Muscle of back (tissue), 13 donors: ENCODE measurements at places on chromosomes 5 and 9.
A peak's percentile ranks its signal among the peaks of the same experiment; 100 is the strongest.

- DNase-seq: no peak
These were observed 87.5 kb downstream of the SIL1 start for GRCh38 chr5:139110526-139111168.

- no peak for DNase-seq
These were observed 33.7 kb downstream of the LHX3 start for GRCh38 chr9:136171009-136171800.

DNA sequence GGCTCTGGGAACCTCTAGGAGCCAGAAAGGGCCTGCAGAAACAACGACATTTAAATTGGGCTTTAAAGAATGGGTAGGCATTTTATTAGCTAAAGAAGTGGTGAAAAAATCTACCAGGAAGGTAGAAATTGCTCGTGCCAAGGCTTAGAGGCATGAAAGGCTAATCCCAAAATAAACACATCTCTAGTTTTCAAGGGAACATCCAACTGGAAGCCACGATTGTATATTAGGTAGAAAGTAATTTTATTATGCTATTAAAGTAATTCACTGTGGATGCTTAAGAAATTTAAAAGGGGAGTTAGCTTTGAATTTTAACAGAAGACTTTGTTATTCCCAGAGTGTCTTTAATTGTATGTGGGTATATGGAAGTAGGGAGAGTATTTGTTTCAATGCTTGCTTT, 17.5 kb upstream of the CNTLN start:
- DNase-seq: no peak

DNA sequence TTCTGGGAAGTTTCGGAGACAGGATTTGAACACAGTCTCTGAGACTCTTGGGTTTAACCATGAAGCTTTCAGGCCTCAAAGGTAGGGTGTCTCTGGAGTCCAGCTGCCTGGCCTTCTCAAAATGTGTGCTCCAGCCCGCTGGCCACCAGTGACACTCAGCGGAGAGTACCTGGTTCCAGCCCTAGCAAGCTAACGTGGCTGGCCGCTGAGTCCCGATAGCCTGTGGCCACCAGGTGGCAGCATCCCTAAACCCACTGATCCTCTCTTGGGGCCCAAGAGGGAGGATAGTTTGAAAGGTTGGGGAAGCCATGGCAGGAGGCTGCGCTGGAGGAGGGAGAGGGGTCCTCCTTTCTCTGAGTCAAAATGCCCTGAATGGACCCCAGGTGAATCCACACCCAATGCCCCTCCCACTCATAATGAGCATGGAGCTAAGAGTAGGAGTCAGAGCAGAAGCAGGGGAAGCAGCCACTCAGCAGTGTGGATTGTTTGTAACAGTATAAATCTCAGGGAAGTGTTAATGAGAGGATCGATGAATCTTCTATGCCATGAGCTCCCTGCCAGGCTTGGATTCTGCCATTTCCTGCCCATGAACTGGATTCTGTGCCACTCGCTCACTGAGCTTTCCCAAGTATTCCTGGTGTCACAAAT, 5.4 kb upstream of the TIFAB start:
- DNase-seq: no peak

DNA sequence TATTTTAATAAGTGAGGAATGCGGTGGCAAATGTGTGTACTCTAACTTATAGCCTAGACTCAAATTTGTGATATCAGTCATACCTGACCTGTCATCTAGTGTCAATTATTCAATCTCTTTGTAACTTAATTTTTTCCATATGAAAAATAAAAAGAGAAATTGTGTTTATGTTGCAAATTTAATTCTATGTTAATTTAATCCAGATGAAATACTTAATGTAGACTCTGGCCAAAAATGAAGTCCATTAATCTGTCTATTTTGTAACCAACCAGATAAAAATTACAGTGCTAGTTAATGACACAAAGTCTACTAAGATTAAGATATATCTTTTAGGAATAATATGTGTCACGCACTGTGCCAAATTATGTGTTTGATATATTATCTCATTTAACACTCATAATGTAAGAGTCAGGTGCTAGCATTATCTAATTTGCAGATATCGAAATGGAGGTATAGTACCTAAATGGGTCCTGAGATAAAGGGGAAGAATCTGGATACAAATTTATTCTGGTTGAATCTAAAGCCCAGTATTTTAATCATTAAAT, 712.1 kb downstream of the KCTD16 start:
- DNase-seq: no peak

DNA sequence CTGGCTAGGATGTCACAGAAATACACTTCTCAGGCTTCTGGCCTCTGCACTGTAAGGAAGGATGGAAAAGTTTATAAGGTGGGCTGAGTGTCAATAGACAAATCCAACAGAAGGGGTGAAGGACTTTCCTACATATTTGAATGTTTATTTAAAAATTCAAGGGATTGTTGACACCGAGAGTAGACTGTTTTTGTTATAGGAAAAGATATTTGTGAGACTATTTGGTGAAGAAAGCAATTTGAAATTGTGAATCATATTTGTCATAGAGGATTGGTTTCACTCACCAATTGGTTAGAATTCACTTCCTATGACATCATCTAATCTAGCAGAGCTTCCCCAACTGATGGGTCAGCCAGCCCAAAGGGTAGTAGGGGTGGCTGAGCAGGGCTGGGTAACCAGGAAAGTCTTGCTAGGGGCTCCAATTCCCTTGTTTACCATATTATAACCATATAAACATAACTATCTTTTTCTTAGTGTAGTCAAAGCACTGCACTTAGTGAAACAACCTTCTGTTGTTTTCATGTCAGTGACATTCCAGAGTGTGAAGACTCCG, 14.9 kb upstream of the MEGF10 start:
- no peak for DNase-seq

GRCh38 chr5:10894445-10895054, 133.5 kb upstream of the DAP start:
- DNase-seq: no peak

DNA sequence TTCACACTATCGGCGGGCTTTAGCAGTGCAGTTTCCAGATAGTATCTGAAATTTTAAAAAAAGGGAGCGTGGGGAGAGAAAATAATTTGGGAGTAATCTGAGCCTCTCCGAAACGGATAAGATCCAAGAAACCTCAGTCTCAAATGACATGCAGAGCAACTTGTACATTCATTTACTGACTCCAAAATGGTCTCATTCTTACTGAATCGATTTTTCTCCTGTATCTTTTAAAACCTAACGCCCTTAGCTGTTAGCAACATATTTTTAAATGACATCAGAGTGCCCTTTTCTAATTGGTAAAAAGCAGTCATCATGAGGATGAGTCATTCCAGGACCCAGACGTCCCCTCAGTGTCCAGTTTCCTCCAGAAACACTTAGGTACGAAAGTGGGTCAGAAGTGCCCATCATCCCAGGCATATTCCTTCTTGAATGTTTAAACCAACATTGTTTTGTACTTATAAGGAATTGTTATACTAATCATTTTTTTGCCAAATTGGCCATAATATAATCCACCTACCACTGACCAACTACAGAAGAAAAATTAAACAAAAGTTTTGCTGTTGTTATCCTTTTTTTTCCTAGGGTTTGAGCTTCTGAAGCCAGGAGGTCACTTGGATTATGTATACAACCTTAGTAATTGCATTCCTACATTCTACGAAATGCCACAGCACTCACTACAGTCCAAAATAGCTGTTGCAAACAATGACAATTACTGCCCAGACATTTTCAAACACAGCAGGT, 354.4 kb downstream of the ADAMTS6 start:
- DNase-seq: no peak

- DNase-seq: no peak
These were observed at the start of gene CCNI2 for GRCh38 chr5:132746954-132747615. Gene CCNI2 (plus strand): TSS chr5:132747426. CDS start chr5:132747496, 70 bp downstream.

DNA sequence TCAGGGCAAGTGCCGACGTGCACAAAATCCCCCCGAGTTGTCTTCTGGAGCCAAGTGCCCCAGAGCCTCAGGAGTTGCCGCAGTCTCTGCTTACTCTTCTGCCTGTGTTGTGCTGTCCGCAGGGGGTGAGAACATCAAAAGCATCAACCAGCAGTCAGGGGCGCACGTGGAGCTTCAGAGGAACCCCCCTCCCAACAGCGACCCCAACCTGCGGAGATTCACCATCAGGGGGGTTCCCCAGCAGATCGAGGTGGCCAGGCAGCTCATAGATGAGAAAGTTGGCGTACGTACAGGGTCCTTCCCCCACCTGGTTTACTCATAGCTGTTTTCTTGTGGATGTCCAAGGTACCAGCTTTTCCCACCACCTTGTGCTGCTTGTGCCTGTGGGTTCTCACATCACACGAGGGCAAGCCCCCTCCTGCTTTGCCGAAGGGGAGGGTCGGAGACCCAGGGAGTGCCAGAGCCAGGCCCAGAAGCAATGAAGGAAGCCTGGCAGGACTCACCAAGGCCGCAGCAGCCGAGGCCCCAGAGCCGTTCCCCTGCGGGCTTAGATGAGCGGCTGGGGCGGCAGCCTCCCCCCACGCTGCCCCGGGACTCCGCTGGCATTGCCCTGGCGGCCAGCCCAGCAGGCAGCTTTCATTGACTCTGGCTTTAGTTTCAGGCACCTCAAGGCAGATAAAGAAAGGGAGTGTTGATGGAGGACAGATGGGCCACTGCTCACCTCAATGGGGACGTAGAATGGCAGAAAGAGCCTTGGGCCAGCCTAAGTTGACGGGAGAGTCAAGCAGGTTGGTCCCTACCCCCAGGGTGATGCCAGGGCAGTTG, 33.7 kb upstream of the PRDM12 start:
- no peak for DNase-seq

DNA sequence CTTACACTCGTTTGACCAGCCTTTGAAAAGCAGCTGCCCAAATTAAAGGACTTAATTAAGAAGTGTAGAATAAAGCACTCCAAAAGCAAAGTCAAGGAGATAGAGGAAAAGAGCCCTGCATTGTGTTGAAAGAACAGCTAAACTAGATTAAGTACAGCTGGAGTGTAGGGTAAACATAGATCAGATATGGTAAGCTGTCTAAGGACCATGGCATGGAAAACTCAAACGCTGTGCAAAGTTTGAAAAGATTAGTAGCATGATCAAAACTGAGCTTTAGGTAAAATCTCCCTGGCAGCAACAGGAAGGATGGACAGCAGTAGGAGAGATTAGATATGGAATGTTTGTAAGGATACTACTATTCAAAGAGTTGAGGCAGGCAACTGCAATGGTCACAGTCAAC, 55.4 kb downstream of the BNC2 start:
- no peak for DNase-seq

GRCh38 chr9:15249981-15250380, 57.0 kb downstream of the TTC39B start:
- no peak for DNase-seq

GRCh38 chr9:76452839-76453238, 6.1 kb upstream of the GCNT1 start:
- no peak for DNase-seq

- no peak for DNase-seq
These were observed 1909.4 kb upstream of the WWC1 start for GRCh38 chr5:166382031-166382430.

GRCh38 chr5:96952974-96953730, 17.3 kb downstream of the LNPEP start:
- DNase-seq: no peak

GRCh38 chr5:121841892-121842291, 9.8 kb upstream of the FTMT start:
- no peak for DNase-seq

- DNase-seq: no peak
These were observed 288.0 kb upstream of the SMARCA2 start for GRCh38 chr9:1726993-1727759.

GRCh38 chr5:83474161-83474796, 2.7 kb downstream of the VCAN start:
- peak; percentile 88 for DNase-seq

- DNase-seq: no peak
These were observed 174.9 kb upstream of the PAPPA start for GRCh38 chr9:115978659-115979096.

GRCh38 chr5:33059081-33059480, 348.0 kb downstream of the NPR3 start:
- no peak for DNase-seq

DNA sequence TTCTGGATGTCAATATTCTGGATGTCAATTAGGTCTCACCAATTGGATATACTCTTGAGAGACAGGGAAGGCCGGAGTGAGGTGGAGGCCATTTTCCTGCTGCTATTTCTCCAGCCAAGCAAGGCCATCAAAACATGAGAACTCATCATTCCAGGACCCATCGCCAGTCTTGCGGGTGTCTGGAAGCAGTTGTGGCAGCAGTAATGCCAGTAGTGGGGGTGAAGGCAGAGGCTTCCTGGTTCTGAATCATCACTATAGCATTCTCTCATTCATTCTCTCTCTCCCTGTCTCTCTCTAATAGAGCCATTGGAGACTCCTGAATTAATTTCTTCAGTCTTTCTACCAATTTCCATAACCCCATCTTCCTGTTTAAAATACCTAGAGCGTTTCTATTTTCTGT, 71.8 kb downstream of the EGFLAM start:
- no peak for DNase-seq

- no peak for DNase-seq
These were observed 213.0 kb upstream of the ADAMTS16 start for GRCh38 chr5:4927097-4927496.

DNA sequence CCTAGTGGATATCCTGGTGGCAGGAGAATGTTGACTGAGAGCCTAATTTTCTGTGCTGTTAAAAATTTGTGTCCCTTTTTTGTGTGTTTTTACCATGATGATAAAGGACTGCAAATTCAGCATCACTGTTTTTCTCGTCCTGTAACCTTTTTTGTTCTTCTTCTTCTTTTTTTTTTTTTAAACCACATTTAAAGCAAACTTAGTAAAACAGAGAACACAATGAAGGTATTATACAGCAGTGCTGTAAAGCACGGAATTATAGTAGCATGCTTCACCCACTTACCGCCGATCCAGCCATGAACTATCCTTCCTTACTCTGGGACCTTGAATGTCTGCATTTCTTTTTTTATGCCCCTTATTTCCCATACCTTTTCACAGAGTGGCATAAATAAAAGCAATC, 280.0 kb downstream of the ARHGAP26 start:
- no peak for DNase-seq

DNA sequence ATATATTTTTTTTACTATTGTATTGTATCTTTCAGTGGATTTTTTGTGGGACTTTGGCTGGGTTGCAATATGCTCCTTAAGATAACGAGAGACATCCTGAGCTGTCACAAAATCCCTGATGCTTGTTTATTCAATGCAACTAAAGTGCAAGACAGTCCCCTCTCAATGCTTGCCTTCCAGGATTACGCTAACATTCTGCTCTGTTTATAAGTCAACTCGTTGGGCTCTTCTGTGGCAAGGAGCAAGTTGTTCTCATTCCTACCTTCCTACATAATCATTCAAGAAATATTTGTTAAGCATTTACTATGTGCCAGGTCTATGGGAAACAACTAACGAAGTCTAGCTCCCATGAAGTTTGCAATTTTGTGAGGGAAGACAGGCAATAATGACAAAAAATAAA, 40.4 kb downstream of the JAKMIP2 start:
- no peak for DNase-seq

GRCh38 chr5:1555011-1555807, 31.4 kb upstream of the LPCAT1 start:
- DNase-seq: no peak

- DNase-seq: no peak
These were observed 9.3 kb upstream of the DOLPP1 start for GRCh38 chr9:129071526-129072126.

GRCh38 chr5:92320446-92320845, 937.3 kb upstream of the ARRDC3 start:
- DNase-seq: no peak
